ENCODE measurements at places on chromosomes 7 and 10. TPM values are rescaled to one million over a fixed set of nuclear protein-coding genes. Genes with fewer than 3 reads are reported as not detected.
A peak's percentile ranks its signal among the peaks of the same experiment; 100 is the strongest.

The COBL gene
- 16.8 TPM for polyA plus RNA-seq

The SNX10 gene
- polyA plus RNA-seq, result 19.7 TPM

The ABCA13 gene
- polyA plus RNA-seq, result 0.69 TPM

The MEST gene
- polyA plus RNA-seq, result 779 TPM

The NOC3L gene
- polyA plus RNA-seq, result 23.6 TPM

The SLC26A5 gene
- polyA plus RNA-seq, result 0.10 TPM

The HOXA2 gene
- polyA plus RNA-seq, result 7.1 TPM

The NXPH1 gene
- polyA plus RNA-seq, result 0.15 TPM

The ANKRD30A gene
- polyA plus RNA-seq, result not detected

The GRID2IP gene
- 0.40 TPM for polyA plus RNA-seq

The RAMP3 gene
- 13.9 TPM for polyA plus RNA-seq

The EPDR1 gene
- polyA plus RNA-seq, result 19.3 TPM

The ZNF33B gene
- 49.6 TPM for polyA plus RNA-seq

The MKRN1 gene
- 146 TPM for polyA plus RNA-seq

The BICC1 gene
- 89.3 TPM for polyA plus RNA-seq

The INHBA gene
- 5.1 TPM for polyA plus RNA-seq

The GFRA1 gene
- 32.3 TPM for polyA plus RNA-seq

The PROSER2 gene
- 5.6 TPM for polyA plus RNA-seq

DNA sequence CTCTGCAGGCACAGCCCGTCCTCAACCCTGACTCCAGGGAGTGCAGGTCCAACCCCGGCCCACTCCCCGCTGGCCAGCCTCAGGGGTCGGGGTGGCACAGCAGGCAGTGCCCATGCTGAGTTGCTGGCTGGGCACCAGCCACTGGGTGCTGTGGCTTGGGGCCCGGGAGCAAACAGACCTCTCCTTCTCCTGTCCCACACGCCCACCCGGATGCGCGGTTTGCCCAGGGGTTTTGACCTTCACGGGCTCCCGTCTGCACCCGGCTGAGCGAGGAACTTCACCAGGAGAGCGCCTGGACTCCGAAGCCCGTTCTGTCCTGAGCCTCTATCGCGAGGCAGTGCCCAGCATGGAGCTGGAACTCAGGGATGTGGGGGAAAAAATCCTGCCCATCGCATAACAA is 2.6 kb upstream of the GRIFIN start:
- no peak for DNase-seq

- DNase-seq, result no peak
Measured at GRCh38 chr10:127973791-127974311, 66.9 kb downstream of the PTPRE start.

GRCh38 chr10:24262929-24263590 is 54.1 kb downstream of the KIAA1217 start:
- DNase-seq, result no peak

DNA sequence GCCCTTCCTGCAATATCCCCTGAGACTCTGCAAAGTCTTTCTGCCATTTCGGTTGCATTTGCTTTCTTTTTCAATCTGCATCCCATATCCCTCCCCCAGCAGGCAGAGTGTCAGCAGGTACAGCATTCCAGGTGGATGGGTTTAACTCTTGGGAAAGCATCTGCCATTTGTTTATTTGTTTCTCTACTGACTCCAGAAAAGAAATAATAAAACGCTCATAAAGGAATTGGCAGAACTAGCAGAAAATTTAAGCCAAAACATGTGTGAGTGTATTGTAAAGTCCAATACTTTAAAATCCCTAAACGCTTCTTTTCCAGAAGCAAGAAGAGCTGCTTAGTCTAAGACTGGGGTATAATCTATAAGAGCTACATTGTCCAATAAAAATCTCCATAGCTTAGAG is 393.8 kb downstream of the TNS3 start:
- no peak for DNase-seq

DNA sequence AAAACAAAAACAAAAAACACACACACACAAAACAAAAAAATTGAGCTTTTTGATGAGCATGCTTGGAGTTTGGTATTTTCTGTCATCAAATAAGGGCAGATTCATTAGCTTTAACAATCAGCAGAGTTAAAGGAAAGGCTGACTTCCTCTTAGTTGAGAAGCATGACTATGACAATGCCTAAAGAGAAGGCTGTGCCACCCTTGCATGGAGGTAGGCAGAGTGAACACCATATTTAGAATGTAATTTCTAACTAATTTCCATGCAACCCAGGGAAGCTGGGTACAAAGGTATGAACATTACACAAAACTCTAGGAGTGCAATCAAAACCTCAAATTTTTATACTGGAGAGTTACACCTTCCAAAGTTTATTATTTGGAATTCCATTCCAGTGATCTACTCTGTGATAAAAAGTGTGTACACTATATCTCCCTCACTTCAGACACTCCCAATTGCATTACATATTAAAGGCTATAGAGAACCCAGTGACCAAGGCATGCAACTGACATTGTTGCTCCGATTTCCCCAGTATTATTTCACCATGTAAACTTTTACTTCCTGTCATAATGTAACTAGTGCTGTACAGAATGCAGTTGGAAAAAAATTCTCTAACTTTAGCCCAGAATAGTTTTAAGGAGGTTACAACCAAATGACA is 9.4 kb upstream of the CYCS start:
- no peak for DNase-seq

DNA sequence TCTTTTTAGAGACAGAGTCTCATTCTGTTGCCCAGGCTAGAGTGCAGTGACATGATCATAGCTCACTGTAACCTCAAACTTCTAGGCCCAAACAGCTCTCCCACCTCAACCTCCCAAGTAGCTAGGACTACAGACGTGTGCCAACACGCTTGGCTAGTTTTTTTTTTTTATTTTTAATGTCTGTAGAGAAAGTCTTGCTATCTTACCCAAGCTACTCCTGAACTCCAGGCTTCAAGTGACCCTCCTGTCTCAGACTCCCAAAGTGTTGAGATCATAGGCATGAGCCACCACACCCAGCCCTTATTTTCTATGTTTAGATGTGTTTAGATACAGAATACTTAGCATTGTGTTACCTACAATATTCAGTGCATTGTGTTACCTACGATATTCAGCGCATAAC is 46.4 kb downstream of the KMT2E start:
- DNase-seq, result no peak

DNA sequence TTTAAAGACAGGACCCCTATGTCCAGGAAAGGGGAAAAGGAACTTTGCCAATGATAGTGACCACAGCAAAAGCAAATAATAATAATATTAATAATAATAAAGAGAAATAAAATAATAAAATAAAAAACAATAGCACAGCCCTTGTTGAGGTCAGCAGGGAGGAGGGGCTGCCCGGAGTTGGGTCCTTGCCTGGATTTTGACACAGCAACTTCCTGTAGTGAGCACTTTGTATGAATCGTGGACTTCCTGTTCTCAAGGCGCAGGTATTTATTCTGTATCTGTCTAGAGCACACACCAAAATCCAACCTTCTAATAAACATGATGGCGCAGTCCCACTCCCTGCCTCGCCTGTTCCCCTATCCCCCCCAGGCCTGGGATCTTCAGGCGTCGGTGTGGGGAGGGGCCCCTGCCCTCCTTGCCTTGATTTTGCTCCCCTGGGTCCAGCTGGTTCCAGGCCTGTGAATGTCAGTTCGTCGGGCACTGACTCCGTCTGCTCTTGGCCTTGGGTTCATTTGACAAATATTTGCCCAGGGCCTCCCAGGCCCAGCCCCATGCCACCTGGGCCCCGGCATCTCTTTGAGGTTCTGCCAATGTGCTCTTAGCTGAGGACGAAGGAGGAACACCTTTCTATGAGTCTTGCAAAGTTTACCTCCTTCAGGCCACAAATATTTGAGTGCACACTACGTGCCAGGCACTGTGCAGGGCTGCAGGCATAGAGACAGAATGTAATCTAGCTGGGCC is 13.9 kb downstream of the TRIM8 start:
- DNase-seq, result no peak

DNA sequence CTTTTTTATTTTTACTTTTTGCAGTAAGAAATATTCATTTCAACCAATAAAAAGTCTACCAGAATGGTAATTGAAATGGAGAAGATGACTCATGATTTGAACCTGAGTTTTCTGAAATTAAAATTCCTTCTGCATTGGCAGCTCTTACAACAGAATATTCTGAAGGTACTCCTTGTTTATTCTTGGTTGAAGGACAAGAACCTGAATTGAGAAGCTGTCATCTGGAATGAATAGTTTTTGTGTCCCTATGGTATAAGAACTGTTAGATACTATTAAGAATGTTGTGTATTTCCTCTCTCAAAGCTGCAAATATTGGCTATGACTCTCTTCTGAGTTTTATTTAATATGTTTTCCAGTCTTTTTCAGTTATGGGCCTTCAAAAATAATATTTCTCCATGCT is 56.1 kb downstream of the CDK1 start:
- no peak for DNase-seq

GRCh38 chr10:123665491-123666286 is 466 bp upstream of the GPR26 start:
- DNase-seq, result no peak

GRCh38 chr10:22988581-22989360 is 60.9 kb downstream of the ARMC3 start:
- DNase-seq, result peak; percentile 61

GRCh38 chr7:64463636-64464375 is 99.1 kb downstream of the ZNF680 start:
- DNase-seq, result peak; percentile 10

GRCh38 chr10:112784022-112784461 is 166.0 kb upstream of the TCF7L2 start:
- DNase-seq, result no peak
